Tongue (tissue), 3 donors: ENCODE measurements at places on chromosomes 4 and X. TPM values are rescaled to one million over a fixed set of nuclear protein-coding genes. Genes with fewer than 3 reads are reported as not detected.

DNA sequence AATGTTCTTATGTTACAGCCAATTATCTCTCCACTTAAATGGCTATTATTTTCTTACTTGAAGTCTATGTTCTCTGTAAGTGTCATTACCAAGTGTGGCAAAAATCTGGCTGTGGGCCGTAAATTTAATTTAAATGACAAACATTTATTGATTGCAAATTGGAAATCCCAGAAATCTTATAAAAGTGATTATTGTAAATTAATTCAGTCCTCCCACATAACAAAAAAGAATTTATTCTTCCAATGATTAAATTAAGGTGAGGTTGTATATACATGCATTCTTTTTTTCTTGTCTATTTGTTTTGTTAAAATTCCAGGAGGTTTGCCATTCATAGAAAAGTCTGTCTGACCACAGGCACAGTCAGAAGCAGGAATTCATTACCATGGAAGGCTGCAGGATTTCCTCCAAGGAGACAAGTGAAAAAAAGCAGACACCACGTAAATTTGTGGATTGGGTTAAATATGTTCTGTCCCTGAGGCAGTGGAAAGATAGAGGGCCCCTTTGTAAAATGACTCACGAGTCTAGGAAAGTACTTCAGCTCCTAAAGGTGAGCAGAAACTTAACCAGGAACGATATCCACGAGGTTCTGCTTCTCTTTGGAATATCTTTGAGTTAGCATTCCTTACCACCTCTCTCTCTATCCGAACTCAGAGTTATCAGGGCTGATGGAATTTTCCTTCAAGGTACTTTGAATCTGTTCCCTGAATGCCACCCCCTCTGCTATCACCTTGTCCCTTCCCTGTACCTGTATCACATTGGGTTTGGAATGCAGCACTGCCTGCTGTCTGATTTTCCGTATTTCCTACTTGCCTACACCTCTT, 10.7 kb downstream of the PPARGC1A start:
- DNase-seq, result no peak

GRCh38 chr4:151417766-151418376, 8.9 kb downstream of the FHIP1A start:
- DNase-seq, result no peak

DNA sequence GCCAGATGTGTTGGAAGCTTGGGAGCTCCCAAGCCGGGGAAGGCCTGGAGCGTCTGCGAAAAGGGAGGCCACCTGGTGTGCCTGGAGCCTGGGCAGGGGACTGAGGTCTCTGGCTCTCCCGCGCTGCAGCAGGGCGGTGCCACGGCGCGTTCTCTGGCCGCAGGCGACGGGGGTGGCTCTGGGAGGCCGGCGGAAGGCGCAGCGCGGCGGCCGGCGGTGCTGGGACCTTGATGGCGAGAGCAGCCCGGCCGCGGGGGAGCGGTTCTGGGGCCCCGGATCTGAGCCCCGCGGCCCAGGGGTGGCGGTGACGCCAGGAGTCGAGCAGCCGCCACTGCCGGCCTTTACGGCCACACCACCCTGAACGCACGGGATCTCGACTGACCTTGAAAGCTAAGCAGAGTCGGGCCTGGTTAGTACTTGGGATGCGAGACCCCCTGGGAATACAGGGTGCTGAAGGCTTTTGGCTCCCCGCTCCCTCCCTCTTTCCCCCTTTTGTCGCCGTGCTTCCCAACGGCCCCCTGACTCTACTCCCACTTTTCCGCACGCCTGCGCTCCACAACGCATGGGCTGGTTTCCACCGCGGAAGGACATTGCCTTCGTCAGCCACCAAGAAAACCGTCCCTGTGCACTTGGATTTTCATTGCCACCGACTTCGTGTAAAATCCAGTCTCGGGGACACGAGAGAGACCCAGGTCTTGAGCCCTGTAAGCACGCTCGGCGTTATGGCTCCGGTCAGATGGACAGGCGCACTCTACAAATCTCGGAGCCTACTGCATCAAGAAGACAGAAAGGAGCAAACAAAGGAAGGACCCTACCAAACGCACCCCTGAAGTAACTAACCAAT, 9.5 kb downstream of the FRG2 start:
- peak; percentile 2 for DNase-seq

GRCh38 chrX:145405012-145405411, 157.7 kb downstream of the SPANXN1 start:
- DNase-seq, result peak; percentile 35

DNA sequence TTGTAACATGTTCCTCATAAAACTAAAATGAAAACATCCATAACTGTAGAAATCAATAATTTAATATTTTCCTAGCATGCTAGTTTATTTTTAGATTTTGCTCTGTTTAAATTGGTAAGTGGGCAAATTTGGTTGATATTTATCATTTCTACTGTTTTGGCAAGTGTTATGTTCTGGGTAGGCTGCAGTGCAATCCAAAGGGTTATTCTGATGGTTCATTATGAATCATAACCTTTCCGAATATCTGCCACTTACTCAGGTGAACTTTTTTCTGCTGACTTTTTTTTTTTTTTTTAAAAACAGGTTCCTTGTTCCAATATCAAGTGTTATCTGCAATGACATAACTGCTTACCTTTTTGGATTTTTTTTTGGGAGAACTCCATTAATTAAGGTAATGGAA, 52.0 kb downstream of the CDS1 start:
- no peak for DNase-seq

DNA sequence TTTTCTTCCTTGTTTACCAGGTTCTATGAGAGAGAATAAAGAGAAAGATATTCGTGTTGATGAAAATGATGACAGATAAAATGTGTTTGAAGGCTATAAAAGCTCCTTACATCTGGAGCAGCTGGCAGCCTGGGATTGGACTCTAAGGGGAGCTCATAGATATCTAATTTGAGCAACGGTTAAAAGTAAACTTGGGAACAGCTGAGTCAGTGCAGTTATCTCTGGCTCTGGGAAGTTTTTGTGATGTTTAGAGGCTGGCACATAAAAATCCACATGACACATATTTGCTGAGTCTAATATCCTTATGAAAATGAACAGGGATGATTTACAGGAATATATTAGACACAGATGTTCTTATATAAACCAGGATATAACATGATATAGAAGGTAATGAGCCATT, 331.8 kb upstream of the TENM3 start:
- peak; percentile 28 for DNase-seq

DNA sequence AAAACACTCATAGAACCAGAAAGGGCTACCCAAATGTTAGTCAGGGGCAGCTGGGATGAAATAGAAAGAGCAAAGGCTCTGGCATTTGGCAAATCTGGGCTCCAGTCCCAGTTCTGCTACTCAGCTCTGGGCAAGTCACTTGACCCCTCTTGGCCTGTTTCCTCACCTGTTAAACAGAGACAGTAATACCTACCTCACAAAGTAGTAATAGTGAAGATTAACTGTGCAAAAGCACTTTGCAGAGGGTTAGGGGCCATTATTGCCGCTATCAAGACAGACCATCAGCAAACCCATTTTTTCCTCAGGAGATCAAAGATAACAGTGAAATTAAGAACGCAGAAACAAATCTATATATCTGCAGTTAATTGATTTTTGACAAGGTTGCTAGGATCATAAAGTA, 20.6 kb downstream of the ZBTB33 start:
- no peak for DNase-seq

GRCh38 chrX:18394477-18394876, 30.9 kb upstream of the CDKL5 start:
- DNase-seq, result no peak

- DNase-seq, result no peak
These were observed 34.5 kb downstream of the RAB33B start for GRCh38 chr4:139488442-139488841.

- DNase-seq, result peak; percentile 8
These were observed 1.7 kb downstream of the PPP2R2C start for GRCh38 chr4:6470502-6471306.

- peak; percentile 65 for DNase-seq
These were observed 612 bp downstream of the CPLX1 start for GRCh38 chr4:825063-825970.

The CENPVL1 gene
- total RNA-seq, result not detected

DNA sequence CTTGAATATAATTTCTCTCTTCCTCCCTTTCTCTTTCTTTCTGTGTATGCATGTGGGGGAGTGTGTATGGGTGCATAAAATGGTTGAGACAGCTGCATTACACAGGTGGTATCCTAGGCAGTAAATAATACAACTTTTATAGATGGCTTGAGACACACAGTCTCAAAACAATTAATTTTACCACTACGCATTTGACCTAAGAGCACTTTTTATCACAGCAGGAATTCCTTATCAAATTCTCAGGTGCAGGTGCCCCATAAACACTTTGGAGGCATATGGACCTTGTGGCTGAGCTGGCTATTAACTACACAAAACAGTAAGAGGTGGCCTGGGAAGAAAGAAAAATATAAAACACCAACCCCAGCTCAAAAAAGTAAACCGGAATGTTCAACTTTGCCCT, 91.3 kb downstream of the RASGEF1B start:
- no peak for DNase-seq

DNA sequence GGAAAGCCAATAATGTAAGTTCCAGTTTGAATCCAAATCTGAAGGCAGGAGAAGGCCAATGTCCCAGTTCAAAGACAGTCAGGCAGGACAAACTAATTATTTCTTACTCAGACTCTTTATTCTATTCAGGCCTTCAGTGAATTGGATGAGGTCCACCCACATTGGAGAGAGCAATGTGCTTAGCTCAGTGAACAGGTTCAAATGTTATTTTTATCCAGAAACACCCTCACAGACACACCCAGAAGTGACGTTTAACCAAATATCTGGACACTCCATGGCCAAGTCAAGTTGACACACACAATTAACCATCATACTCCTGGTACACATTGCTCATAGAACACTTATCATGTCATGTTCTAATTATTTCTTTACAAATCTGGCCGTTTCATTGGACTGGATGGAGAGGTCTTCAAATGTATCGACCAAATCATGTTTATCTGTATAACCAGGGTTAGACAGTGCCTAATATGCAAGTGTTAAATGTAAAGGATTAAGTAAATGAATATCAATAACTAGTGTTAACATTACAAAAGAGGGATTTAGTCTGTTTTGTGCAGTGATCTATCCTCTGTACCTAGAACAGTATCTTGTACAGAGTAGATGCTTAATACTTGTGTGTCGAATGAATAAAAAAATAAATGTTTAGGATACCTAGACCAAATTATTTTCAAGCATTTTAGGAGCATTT, 27.1 kb upstream of the XK start:
- DNase-seq, result no peak

- DNase-seq, result no peak
These were observed 49.5 kb downstream of the STX18 start for GRCh38 chr4:4492161-4492847.

DNA sequence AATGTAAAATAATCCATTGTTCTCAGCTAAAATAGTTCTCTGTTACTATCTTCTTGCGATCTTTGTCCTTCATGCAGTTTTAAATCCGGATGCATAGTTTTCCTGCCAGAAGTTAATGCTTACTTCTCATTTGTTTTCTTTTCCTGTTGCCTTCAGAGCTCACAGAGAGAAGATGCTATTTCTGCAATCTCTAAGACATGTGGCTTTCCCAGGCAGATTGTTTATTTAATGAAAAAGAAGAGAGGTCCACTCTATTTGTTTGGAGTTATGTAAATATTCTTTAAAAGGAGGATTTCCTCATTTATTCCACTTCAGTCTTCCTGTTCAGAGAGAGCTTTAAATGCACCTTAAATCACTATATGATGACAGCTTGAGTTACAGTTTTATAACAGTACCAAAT, 39.3 kb upstream of the HPGD start:
- DNase-seq, result peak; percentile 20

The HADH gene
- total RNA-seq, result 70.7 TPM

GRCh38 chr4:23001478-23001877, 308.7 kb downstream of the GBA3 start:
- DNase-seq, result no peak

DNA sequence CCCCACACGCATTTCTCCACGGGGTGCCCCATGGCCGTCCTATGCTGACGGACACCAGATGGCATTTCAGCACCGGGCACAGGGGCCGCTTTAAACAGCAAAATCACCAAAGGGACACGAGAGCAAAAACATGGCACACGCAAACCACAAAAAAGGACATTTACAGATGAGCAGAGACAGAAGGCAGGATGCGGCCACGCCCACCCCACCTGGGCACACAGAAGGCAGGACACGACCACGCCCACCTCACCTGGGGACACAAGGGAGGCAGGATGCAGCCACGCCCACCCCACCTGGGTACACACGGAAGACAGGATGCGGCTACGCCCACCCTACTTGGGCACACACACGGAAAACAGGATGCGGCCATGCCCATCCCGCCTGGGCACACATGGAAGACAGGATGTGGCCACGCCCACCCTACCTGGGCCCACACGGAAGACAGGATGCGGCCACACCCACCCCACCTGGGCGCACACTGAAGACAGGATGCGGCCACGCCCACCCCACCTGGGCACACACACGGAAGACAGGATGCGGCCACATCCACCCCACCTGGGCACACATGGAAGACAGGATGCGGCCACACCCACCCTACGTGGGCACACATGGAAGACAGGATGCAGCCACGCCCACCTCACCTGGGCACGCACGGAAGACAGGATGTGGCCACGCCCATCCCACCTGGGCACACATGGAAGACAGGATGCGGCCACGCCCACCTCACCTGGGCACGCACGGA, 69.1 kb downstream of the FAM53A start:
- no peak for DNase-seq

DNA sequence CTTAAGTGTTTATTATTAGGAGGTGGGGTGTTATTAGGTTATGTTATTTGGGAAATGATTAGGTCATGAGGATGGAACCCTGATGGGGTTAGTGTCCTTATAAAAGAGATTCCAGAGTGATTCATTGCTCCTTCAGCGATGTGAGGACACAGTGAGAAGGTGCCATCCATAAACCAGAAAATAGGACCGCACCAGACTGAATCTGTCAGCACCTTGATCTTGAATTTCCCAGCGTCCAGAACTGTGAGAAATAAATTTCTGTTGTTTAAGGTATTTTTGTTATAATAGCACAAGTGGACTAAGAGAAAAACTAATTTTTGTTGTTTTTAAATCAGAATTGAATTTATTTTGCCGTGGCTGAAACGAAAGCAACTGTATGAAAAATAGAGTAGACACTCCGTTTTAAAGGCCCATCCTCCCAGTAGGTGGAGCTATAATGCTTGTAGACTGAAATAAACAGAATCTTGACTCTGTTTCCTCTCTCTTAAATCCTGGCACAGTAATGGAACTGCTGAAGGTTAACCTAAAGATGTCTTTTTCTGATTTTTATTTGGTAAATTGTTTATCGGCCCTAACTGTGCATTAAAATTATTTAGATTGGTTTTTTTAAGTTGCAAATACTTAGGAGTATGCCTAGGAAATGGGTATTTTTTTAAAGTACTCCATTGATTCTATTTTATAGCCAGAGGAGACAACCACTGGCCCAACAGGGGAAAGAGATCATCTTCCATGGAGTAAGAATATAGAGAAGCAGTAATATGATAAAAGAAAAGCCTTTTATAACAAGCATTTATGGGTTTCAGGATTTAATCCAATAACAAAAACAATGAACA, 133.2 kb upstream of the ADAMTS3 start:
- DNase-seq, result peak; percentile 65

GRCh38 chr4:26238778-26239679, 81.8 kb upstream of the RBPJ start:
- peak; percentile 87 for DNase-seq

The CHM gene
- 27.3 TPM for total RNA-seq

The REST gene
- total RNA-seq, result 56.1 TPM

The MAGEB17 gene
- not detected for total RNA-seq
